ENCODE measurements at places on chromosomes 2 and 18.

DNA sequence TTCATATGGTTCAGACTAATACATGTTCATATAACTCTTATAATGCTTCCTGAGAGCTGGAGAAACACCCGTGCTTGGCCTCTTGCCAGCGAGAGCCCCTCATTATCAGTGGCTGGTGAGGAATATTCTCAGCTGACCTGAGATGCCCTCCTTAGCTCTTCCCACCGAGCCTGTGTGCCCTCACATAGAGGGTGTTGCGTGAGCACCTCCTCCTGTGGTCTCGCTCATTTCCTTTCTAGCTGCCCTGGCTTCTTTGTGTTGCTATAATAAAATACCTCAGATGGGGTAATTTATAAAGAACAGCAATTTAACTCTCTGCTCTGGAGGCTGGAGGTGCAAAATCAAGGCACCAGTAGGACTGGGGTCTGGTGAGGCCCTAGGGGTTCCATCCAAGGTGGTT is 80.5 kb upstream of the ALKAL2 start:
- no peak for DNase-seq

- no peak for DNase-seq
Measured at GRCh38 chr18:36527740-36528455, 230.4 kb downstream of the FHOD3 start.

- no peak for DNase-seq
Measured at GRCh38 chr2:157603198-157603597, 25.5 kb downstream of the ACVR1C start.

- no peak for DNase-seq
Measured at GRCh38 chr2:5975401-5975800, 283.2 kb downstream of the SOX11 start.

DNA sequence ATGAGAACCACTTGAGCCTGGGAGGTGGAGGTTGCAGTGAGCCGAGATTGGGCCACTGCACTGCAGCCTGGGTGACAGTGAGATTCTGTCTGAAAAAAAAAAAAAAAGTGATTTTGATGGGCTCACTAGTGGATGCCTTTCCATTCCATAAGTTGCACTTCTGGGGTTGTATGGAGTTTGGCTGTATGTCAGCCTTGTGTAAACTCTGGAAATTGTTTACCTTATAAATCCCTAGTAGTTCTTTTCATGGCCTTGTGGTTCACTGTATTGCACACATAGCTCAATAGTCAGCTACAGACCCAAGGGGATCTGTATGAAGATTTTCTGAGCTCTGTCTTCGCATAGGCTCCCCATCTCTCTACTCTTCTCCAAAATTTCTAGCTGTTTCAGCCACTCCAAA is 131.9 kb downstream of the SOX11 start:
- no peak for DNase-seq

DNA sequence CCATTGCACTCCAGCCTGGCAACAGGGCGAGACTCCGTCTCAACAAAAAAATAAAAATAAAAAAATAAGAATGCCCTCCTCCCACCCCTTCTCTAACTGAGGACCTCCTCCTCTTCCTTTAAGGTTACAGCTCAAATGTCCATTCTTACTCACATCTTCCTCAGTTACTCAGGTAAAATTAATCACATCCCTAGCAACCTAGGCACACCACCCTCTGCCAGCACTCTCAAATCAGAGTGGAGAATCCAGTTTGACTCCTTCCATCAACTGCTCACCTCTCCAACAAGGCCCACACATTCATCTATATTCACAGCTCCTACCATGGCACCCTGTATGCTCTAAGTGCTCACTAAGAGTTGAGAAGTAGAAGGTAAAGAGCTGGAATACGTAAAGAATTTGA is 254.3 kb downstream of the ZEB2 start:
- no peak for DNase-seq

DNA sequence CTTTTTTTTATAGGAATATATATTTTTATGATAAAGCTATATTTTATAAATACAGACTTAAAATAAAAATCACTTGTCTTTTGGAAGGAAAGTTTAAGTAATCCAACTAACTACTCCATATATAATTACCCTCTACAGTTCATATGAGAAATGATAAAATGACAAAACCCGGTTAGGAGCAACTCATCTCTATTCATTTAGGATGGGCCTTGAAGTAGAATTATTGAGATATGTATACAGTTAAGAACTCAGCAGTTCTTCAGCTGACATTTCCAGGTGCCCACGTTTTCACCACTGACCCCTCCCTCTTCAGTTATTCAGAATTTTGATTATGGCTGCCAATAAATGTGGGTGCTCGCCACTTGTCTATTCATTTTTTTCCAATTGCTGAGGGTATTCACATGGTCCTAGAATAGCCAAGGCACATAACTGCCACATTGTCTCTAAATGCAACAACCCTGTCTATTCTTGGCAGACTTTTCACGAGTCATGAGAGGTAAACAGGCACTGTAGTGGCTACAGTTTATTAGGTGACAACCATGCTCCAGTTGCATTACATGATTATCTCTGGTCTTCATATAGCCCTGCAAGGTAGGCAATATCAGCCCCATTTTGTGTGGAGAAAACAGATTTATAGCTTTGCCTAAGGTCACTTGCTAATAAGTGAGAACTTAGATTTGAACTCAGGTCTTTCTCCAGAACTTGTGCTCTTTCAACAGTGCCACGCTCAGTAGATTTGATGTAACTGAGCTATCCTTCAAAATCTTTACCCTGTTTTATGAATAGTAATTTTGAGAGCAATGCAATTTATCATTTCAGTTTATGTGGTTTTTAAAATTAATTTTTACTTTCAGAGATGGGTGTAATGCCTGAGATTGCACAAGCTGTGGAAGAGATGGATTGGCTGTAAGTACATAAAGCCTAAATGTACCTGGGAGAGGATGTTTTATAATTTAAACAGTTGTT is 2.9 kb downstream of the DDX1 start:
- DNase-seq: no peak

- DNase-seq: no peak
Measured at GRCh38 chr18:70228536-70228935, 23.0 kb upstream of the RTTN start.

DNA sequence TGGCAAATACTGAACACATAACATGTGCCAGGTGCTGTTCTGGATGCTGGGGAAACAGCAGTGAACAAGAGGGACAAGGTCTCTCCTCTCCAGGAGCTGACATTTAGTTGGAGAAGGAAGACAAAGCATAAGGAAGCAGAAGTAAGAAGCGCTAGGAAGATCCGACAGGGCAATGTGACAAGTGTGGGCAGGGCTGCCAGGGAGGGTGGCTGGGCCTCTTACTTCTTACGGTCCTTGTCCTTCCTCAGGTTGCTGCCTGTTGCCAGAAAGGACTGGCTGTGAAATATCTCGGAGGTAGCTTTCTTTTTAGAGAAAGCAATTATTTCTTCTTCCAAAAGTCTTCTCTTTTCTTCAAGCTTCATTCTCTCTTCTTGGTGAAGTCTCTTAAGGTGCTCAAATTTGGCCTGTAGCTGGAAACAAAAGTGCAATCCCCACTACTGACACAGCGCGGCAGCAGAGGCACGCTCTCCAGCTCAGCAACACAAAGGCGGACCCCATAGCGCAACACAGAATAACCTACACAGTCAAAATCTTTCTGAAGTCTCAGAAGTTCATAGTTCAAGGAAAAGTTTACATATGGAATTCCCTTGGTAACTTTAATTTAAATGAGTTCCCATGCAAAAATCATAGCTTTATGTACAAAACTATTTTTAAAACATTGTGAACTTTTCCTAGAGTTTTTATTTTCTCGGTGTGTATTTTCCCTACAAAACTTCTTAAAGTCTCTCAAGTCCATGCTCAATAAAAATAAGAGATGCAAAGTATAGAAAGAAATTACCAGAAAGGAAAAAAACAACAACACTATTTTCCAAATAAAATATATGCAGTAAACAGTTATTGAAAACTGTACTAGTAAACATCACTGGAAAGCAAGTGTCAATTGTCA is 67.7 kb downstream of the SEPTIN10 start:
- no peak for DNase-seq

DNA sequence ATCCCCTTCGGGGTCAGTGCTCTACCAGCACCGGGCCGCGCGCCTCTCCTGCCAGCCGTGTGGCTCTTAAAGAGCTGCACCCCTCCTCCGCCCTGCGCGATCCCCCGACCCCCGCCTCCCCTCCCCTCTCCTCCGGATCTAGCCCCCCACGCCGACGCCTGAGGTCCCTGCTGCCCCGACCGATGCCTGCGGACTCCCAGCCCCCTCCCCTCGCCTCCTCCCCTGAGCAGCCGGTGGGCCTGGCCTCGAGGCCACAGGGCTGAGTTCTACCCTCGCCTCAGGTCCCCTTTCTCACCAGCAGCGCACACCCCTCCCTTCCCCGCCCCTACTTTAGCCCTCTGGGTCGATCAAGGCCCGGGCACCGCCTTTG is 5.8 kb upstream of the SIX3 start:
- no peak for DNase-seq
